ENCODE measurements at places on chromosomes 4 and X.

- DNase-seq: no peak
These were observed 163.2 kb downstream of the HHIP start for GRCh38 chr4:144809056-144809640.

- DNase-seq: no peak
These were observed 105.6 kb downstream of the NEUROG2 start for GRCh38 chr4:112410364-112410763.

GRCh38 chr4:181030961-181031360 is 1212.2 kb upstream of the TENM3 start:
- no peak for DNase-seq

DNA sequence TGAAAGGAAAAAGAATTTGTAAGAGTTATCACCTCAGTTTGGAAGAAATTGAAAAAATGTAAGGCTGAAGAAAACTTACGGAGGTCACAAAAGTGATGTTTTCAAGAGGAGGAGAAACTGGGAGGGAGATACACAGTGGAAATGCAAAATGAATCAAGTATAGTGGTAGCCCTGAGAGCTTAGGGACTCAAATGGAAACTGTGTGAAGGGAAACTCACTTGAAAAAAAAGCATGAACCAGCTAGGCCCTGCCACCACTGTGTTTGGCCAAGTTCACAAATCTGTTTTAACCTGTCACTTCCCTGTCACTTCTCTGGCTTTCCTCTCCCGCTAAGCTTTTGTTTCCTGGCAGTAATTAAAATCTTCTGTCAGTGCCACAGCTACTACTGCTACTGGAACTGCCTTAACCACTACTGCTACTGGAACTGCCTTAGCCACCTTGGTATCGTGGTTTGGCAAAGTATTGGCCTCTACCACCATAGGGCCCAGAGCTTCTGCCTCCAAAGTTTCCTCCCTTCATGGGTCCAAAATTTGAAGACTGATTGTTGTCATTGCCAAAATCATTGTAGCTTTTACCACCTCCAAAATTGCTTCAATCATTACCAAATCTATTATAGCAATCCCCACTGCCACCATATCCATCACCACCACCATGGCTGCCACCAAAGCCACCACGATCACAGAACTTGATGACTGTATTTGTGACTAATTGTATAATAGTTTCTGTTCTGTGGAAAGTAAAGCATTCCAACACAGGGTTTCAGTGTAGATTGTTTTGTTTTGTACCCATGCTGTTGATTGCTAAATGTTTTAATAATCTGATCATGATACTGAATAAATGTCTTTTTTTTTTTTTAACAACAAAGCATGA is 41.5 kb downstream of the SMARCA5 start:
- DNase-seq: no peak

GRCh38 chrX:40570346-40571093 is 10.2 kb upstream of the ATP6AP2 start:
- DNase-seq: peak; percentile 86

GRCh38 chrX:97867266-97867665 is 983.6 kb downstream of the RPA4 start:
- no peak for DNase-seq

- DNase-seq: no peak
These were observed 71.0 kb downstream of the STARD8 start for GRCh38 chrX:68718443-68718820.
